Stimulated activated CD4-positive, alpha-beta T cell treated with anti-CD3 and anti-CD28 coated beads, Interleukin-1b, Interleukin-23, amount 100 ng/mL, for 4 hours (primary cell): ENCODE measurements at places on chromosomes 7 and 10.

- no peak for DNase-seq
Observed at GRCh38 chr7:56092789-56093531, at the start of gene PHKG1. TSS of gene PHKG1 (minus strand) at chr7:56092952. CDS start at chr7:56088941, 4,011 bp downstream.

GRCh38 chr10:182441-183201 lies 47.4 kb downstream of the ZMYND11 start:
- DNase-seq, result no peak

DNA sequence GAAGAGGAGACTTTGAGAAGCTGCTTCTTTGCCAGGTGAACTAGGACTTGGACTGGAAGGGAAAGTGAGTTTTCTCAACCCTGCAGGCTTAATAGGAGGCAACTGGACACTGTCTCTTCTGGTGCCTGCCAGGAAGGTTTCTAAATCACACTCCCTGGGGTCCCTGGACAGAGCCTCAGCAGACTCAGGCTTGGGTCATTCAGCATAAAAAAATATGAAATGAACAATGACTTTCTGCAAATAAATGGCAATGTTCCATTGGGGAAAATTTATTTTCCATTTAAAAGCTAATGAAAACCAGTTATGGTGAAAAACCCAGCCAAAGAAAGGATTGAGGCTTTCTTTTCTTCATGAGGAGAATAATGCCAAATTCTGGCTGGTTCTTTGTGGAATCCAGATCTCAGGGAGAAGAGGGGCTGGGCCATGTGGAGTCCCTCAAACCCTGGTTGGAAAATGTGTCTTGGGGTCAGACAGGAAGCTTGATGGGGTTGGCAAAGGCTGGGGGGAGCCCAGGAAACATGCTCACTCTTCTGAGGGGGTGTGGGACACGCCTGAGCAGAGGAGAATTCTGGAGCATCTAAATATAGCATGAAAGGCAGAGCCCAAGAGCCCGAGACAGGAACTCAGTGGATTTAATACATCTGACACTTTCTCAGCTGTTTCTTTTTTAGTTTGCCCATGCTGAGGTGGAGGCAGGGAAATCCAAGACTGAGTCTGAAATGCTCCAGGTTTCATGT lies 65.2 kb upstream of the EMX2 start:
- DNase-seq, result no peak

DNA sequence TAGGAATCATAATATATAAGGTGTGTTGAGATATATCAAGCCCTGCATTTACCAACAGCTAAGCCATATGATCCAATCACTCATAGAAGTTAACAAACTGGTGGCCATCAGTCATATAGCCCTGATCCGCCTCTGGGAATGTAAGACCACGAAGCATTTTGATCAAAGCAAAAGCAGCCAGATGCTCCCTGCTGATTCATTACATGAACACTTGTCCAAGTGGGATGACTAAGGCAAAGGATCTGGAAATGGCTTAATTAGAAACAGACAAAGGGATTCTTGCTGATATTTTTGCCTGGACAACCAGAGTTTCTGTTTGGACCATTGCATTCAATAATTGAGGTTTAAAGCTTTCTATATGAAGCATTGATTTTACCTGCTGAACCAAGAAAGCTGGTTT lies 535.5 kb downstream of the GPAM start:
- no peak for DNase-seq

DNA sequence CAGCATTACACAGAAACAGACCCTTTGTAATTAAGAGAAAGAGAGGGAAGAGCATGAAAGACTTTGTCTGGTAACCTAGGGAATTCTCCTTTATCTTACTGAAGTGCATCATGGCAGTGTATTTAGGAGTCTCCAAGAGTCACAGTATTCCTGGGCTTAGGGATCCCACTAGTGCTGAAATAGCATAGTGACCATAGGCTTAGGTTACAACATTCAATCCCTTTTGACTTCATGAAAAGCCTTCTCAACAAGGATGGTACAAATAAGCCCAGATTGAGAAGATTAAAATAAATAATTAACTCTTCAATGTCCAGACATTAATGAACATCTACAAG lies 76.5 kb downstream of the SNX13 start:
- DNase-seq, result no peak

GRCh38 chr7:94323844-94324243 lies 70.9 kb upstream of the COL1A2 start:
- DNase-seq, result no peak

DNA sequence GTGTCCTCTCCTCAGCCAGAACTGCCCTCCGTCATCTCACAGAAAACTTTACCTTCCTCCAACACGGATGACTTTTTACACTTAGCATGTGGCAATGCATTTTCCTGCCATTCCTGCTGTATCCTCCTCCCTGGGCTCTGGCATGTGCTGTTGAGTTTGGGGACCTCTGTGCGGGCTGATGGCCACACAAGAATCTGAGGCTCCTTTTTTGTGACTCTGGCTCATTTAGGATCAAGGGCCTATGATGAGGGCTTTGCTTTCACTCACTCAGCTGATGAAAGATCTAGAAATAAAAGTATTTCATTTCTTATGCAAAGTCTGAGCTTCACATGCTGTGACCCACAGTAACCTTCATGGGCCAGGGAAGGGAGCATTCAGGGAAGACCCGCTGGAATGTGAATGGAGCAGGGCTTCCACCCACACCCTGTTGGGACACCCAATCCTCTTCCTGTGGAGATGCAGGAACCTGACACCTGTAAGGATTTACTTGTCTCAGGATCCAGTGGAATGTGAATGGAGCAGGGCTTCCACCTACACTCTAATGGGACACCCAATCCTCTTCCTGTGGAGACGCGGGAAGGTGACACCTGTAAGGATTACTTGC lies 500.3 kb upstream of the MKI67 start:
- DNase-seq, result no peak

- no peak for DNase-seq
Observed at GRCh38 chr7:121288894-121289293, 39.9 kb upstream of the WNT16 start.

- no peak for DNase-seq
Observed at GRCh38 chr10:97580421-97581367, 3.5 kb upstream of the HOGA1 start.

DNA sequence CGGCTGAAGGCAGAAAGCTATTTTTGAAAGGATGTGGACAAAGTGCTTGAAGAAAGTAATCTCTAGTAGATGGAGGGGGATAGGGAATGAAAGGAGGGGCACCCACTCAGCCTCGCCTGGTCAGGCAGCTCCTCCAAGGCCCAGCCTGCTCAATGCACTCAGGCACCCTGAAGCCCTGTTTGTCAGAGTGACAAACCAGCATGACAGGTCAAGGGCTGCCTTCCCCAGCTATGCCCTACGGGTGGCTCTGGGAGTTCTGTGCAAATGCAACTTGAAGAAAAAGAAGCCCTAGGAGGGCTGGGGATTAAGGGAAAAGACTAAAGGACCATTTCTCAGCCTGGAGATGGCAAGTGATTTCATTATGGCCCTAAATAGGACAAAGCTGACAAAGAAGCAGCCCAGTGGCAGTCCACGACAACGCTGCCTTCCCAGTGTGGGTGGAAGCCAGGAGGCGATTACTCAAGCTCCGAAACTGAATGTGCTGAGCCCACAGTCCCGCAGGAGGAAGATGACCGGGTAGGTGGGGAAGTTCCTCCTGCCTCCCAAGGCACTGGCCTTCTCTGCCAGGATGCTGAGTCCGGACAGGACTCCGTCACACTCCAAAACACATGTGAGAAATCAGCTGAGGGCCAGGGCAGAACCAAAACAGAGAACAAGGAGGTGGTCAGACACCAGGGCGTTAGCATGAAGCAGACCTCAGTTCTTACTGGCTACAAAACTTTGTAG lies 16.3 kb downstream of the LIPA start:
- no peak for DNase-seq

DNA sequence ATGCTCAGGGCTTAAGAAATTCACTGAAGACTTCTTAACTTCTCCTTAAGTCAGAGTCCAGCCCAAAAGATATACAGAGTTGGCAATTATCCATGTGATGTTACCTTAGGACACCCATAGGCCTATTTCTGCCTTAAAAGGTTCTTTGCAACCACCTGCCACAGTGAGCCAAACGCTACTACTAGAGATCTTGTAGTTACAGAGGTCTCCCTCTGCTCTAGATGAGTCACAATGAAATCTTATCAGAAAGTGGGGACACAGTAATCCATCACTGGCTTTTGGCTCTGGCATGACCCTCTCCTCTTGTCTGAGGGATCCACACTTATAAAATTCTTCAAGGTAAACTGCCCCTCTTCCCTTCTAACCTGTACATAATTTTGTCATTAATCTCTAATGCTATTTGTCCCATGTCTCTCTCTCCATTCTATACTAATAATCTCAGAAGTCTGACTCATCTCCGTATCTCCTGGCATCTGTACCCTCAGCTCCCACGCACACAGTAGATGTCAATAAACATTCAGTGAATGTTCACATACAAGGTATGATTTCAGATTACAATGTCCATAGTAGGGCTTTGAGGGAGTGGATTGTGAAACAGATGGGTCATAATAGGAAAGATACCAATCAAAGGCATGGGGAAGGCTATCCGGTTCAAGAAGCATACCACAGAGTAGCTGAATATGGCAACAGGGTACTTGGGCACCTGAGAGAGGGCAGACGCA lies 112.1 kb downstream of the SGMS1 start:
- DNase-seq, result no peak
